ENCODE measurements at places on chromosomes 4 and X.

- DNase-seq = no peak
These were observed 696.2 kb downstream of the TRAM1L1 start for GRCh38 chr4:116389139-116389538.

- DNase-seq = no peak
These were observed 36.7 kb upstream of the STS start for GRCh38 chrX:7110821-7111276.

DNA sequence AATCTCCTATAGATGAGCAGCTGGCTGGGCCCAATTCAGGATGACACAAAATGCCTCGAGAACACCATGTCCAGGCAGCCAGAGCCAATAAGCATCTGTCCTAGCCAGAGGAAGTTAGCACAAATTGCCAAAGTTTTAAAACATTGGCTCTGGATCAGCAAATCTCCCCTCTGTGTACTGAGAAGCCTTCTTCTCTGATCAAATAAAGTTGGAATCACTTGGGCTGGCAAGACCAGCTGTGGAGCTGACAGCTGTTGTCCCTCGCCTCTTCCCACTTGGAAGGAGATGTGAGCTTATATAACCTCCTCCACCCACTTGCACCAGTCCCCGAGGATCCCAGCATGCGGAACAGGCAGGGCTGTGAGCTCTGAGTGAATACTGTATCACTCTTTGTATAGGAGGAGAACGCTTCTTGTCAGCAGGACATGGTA, 183.9 kb downstream of the OPHN1 start:
- no peak for DNase-seq

DNA sequence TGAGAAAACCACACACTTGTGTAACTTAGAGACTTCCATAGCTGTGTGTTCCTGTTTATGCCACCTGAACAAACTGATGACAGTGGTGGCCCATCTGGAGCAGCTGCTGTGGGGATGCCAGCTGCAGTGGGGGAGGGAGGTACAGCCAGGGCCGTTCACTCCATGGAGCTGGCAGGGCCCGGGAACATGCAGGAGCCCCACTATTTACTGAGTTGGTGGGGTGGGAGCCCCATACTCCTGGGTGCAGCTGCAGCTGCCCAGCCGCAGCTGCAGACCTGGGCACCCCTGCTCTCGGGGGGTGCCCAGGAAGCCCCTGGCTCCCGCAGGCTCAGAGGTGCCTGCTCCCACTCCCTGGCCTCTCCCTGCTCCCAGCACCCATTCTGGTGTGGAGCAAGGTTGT, 398.6 kb upstream of the RASGEF1B start:
- DNase-seq = no peak

- DNase-seq = no peak
These were observed 59.5 kb upstream of the KDR start for GRCh38 chr4:55184600-55185523.

DNA sequence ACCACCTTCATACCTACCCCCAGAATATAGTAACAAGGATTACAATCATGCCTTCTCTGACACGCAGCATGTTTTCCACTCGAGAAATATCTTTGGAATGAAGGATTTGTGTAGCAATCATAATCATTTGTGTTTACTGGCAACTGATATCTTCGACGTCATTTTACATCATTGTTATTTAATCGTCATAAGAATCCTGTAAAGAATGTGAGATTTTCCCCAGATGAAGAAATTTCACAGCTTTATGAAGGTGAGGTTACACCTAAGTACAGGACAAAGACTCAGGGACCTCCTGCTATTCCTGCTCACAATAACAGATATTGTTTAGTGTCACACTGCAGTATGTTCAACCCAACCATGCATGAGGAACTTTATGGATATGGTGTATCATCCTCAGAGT, 198.2 kb upstream of the LDB2 start:
- DNase-seq = no peak

GRCh38 chr4:143372093-143372915, 35.6 kb downstream of the GAB1 start:
- DNase-seq = no peak

DNA sequence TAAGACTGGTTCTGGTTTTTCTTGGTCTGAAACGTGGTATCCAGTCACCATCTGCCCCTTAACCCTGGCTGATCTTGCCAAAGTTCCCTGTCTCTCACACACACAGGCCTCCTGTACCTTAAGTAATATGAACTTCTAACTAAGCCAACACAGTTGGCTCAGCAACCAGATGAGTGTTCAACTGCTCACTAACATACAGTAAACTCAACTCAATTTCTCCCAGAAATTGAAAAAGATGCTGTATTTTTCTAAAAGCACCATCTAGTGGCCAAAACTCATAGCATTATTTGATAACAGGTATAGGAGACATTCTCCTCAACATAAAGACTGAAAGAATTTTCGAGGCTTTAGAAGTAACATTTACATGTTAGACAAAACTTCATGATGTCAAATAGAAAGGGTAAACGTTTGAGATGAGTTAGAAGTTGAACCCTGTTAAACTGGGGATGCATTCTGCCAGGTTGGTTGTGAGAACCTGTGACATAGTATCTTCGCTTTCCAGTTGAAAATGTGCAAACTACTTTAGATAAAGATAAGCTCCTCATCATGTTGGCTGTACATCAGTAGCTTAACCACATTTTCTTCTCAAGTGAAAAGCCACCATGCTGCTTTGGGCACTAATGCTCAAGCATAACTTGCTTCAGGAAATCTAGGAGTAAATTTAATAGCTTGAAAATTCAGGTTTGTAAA, 31.2 kb downstream of the CCNI start:
- DNase-seq = no peak

DNA sequence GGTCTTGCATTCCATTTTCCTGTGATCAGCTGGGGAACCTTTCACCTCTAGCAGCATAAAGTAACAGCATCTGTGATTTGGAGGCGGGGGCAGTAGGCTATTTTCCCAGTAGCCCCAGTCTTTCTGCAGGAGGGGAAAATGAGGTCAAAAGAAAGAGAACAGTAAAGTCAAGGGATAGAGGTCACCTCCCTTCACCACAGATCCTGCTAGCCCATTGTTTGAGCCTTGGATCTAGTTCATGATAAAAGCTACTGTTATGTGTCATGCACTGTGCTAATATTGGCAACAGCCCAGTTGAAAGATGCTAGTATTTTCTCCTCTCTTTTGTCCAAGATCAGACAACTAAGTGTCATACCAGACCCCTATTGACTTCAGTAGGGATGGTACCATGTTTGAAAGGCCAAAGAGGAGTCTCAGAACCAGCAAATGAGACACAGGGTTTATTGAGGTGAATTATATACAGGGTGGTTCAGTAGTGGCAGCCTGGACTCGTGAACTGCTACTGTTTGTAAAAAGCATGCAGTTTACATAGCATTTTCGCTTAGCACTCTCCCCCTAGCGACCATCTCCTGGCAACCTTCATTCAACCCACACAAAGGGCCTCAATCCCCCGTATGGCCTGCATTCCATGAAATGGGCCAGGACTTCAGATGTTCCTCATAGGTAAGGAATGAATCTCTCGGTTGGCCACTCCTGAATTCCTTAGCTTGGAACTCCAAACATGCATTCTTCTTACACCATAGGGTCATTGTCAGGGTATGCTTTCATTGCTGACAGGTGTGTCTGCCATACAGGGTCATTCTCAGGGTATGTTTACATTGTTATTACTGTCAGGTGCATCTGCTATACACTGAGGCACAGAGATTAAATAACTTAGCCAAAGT, 170.0 kb upstream of the FRMPD4 start:
- DNase-seq = no peak
